ENCODE measurements at places on chromosomes 7 and 10.

- DNase-seq = no peak
Observed at GRCh38 chr7:92276460-92276864, 30.7 kb downstream of the ANKIB1 start.

- DNase-seq = peak; percentile 51
Observed at GRCh38 chr10:102796407-102797176, 40.6 kb downstream of the CYP17A1 start.

- no peak for DNase-seq
Observed at GRCh38 chr7:155163696-155164095, 93.6 kb downstream of the HTR5A start.

GRCh38 chr10:60479305-60480020 lies 89.8 kb upstream of the ANK3 start:
- DNase-seq = no peak

DNA sequence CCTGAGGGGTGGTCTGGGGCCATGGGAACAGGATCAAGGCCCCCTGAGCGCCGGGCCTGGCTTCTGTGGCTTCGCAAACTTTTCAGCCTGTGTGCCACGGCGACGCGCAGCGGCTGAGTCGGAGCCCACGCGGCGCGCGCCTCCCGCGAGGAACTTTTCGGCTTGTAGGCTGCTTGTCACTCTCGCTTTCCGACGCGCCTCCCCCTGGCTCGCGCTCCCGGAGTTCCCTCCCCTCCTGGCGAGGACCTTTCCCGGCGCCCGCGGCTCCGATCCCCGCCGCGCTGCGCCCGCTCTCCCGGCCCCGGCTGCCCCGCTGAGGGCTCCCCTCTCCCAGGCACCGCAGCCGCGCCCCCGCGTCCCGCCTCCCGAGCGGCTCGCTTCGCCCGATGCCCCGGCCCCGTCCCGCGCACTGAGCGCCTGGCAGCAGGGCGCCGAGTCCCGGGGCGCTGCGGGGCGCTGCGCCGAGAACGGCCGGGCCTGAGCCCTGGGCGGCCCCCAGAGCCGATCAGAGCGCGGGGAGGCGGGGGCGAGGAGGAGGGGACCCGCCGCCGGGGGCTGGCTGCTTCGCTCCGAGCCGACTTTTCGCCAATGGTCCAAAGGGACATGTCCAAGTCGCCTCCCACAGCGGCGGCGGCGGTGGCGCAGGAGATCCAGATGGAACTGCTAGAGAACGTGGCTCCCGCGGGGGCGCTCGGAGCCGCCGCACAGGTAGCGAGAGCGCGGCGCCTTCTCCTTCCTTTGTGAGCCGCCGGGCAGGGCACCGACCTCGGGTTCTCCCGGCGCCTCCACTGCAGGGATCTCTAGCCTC lies at the start of gene CACNB2:
Gene CACNB2, plus strand, starts transcription at position 276 of the 808 bp plus-strand sequence.
- no peak for DNase-seq
